ENCODE measurements at places on chromosomes 5 and 9.
A peak's percentile ranks its signal among the peaks of the same experiment; 100 is the strongest.

GRCh38 chr5:41747708-41748107 is 122.5 kb downstream of the OXCT1 start:
- no peak for DNase-seq

- DNase-seq, result no peak
Observed at GRCh38 chr9:83656952-83657351, 34.0 kb downstream of the IDNK start.

- no peak for DNase-seq
Observed at GRCh38 chr5:33936381-33937016, at the start of gene RXFP3. TSS of gene RXFP3 (plus strand) at chr5:33936386. CDS start at chr5:33936741, 355 bp downstream.

DNA sequence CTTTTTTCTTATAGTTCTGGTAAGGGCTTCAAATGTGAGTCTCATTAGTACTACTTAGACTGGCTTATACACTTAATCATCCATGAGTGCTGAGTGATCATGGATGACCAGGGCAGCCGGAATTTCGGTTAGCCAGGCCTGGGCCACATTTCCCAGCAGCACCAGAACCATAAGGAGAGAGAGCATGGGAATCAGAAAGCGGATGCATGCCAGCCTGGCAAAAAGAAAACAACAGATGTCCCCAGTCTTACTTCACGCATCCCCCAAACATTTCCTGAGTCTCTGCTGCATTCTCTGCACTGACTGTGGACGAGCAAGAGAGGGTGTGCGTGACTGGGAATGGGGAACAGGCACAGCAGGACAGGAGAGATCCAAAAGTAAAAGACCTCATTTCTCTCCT is 371.1 kb upstream of the ZNF608 start:
- no peak for DNase-seq

DNA sequence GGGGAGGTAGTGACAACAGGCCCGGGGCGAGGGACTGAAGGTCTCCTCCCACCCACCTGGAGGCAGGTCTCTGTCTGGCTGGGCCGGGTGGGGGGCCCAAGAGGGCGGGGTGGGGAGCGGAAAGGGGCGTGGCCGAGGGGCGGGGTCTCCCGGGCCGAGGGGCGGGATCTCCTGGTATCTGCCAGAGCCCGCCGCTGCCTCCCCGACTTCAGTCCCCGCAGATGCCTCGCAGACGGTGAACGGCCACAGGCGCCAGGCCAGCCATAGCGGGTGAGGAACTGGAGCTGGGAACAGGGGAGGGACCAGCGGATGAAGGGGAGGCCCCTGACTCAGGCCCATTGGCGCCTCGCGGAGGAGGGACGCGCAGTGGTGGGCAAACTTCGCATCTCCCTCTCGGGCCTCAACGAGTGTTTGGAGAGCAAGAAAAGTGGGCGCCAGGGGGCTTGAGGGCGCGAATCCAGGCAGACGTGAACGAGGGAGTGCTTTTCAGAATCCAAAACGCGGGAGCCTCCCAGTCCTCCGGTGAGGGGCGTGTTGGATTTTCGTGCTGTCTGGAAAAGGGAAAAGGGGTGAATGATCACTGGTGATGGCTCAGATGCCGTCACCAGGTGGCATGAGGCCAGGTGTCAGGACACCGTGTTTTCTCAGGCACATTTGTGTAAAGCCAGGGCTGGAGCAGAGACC is at the start of gene ADGRD2:
ADGRD2 (plus strand) TSS at position 211 of the 684 bp plus-strand sequence. CDS start 1,216 bp downstream, outside the sequence.
- no peak for DNase-seq

- DNase-seq, result no peak
Observed at GRCh38 chr5:75620184-75620959, 9.1 kb downstream of the ANKDD1B start.

- DNase-seq, result no peak
Observed at GRCh38 chr5:82913971-82914370, 163.2 kb downstream of the TMEM167A start.

DNA sequence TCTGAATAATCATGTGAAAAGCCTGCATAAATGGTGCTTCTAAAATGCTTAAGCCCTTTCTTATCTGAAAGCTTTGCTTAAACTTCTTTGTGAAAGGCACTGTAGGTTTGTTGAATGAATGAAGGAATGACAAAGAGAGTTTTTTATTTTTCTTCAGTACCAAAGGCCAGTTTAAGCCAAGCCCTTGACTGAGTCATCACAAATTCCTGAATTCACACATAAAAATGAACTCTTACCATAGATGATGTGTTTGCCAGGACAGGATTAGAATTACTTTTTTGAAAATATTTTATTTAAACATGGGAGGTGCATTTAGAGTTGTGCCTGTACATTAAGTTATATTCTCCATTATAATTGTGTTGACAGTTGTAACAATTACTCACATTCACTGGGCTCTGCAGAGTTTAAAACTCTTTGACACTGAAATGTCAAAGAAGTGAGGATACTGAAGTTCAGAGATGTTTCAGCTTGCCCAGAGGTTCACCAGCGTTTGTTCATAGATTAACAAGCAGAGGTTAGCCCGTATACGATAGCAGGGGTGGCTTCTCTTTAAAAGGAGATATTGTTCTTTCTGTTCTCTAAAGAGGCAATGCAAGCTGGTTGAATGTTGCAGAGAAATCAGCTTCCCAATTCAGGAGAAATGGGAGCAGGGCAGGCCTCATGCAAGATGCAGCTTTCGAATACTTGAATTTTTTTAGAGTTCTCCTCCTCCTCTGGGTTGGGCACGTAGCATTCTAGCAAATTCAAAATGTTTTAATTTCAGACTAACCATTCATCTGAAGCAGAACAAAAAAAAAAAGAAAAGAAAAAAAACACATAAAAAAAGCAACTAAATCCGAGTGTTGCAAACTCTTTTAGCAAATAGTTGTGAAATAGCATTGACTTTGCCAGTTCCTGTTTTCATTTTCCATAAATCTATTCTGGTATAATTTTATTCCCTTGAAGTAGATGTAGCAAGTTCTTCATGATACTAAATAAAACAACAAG is 358.7 kb upstream of the KLF4 start:
- no peak for DNase-seq

GRCh38 chr5:162911873-162912272 is 525.5 kb upstream of the CCNG1 start:
- DNase-seq, result no peak

GRCh38 chr5:58582803-58583491 is at the start of gene RAB3C:
TSS of gene RAB3C (plus strand) at chr5:58583075. CDS start at chr5:58583209, 134 bp downstream.
- peak; percentile 40 for DNase-seq

GRCh38 chr9:21833090-21833801 is 30.8 kb downstream of the MTAP start:
- DNase-seq, result no peak

DNA sequence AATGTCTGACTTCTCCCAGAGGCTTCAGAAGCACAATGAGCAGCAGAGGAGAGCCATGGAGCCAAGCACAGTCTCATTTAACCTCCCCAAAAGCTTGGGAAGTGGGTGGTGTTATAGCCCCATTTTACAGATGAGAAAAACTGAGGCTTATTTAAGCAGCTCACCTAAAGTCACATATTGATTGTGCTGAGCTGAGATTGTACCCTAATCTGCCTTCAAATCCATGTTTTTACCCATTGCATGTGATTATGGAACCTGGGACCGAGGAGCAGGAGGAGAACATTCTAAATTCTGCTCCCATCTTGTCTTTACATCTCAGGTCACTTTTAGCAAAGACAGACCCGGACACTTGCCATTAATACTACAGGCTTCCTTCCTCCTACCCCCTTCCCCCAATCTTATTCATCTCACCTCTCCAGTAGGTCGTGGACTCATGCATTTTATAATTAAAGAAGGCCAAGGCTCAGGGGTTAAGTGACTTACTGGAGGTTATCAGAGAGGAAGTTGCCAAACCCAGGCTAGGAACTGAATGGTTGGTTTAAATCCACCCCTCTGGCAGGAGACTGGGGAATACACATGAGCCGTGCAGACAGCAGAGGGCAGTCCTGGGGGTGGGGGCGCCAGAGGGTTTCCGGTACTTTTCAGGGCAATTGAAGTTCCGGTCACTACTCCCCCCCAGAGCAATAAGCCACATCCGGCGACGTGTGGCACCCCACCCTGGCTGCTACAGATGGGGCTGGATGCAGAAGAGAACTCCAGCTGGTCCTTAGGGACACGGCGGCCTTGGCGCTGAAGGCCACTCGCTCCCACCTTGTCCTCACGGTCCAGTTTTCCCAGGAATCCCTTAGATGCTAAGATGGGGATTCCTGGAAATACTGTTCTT is 51.0 kb upstream of the IL17B start:
- DNase-seq, result no peak

DNA sequence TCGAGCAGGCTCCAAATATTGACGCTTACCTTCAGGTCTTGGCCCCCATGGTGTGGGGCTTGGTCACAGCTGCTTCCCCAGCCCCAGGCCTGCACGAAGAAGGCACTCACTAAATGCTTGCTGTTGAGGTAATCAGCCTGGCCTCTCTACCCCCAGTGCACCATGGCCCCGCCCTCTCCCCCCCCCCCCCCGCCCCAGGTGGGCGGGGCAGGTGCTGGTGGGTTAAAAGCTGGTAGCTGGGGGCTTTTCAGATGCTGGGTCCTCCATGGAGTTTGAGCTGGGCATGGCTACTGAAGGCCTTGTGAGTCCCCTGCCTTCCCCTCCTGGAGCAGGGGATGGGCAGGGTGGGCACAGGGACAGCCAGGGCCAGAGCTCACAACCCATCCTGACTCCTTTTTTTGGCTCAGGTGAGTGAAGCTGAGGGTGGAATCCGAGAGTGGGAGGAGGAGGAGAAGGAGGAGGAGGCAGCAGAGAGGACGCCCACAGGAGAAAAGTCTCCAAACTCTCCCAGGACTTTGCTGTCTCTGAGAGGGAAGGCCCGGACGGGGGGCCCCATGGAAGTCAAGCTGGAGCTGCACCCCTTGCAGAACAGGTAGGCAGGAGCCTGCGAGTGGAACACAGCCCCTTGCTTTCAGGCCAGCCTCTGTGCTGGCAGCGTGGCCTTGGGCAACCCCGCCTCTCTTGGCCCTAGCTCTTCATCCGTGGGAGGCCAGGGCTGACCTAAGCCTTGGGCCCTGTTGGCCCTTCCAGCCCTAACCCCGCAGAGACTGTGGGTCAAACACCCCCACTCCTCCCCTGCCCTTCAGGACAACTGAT is 4.4 kb upstream of the TSPAN17 start:
- DNase-seq, result no peak

GRCh38 chr5:58724992-58725391 is 142.1 kb downstream of the RAB3C start:
- DNase-seq, result no peak

- DNase-seq, result peak; percentile 46
Observed at GRCh38 chr5:132099076-132099748, 25.6 kb downstream of the CSF2 start.

GRCh38 chr9:3468421-3469205 is 57.2 kb downstream of the RFX3 start:
- DNase-seq, result no peak

DNA sequence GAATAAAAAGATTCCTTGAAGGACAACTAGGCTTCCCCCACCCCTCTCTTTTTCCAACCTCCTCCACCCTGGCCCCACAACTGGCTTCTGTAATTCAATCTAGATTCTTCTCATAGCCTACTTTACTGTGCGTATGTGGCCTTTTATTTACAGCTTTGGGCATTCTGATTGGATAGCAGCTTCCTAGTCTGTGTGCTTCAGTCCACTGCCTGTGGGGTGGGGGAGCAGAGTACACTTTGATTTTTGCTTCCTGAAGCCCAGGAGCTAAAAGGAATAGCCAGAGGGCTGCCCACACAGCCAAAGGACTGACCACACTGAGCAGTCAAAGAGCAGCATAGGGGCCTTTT is 30.4 kb downstream of the RUSC2 start:
- no peak for DNase-seq

DNA sequence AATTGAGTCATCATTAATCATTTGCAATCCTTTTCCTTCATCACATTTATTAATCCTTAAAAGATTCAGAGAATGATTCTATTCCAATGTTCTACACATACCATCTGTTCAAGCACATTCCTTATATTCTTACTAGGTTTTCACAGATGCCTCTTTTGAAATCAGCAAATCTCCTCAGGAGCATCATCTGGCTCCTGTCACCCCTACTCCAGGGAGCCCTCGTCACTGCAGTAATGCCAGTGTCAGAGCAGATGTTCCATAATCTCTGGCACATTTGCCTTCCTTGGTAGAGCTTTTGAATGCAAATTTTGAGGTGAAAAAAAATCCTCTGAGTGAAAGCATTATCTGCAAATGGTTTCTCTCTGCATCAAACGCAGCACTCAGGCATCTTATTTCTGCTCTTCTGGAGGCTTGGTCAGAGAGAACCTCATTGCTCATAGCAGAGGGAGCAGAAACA is 7.6 kb upstream of the KCNV2 start:
- no peak for DNase-seq

GRCh38 chr9:19283072-19283710 is 52.7 kb downstream of the DENND4C start:
- no peak for DNase-seq

- DNase-seq, result peak; percentile 51
Observed at GRCh38 chr9:135887585-135888050, 19.7 kb downstream of the CAMSAP1 start.

DNA sequence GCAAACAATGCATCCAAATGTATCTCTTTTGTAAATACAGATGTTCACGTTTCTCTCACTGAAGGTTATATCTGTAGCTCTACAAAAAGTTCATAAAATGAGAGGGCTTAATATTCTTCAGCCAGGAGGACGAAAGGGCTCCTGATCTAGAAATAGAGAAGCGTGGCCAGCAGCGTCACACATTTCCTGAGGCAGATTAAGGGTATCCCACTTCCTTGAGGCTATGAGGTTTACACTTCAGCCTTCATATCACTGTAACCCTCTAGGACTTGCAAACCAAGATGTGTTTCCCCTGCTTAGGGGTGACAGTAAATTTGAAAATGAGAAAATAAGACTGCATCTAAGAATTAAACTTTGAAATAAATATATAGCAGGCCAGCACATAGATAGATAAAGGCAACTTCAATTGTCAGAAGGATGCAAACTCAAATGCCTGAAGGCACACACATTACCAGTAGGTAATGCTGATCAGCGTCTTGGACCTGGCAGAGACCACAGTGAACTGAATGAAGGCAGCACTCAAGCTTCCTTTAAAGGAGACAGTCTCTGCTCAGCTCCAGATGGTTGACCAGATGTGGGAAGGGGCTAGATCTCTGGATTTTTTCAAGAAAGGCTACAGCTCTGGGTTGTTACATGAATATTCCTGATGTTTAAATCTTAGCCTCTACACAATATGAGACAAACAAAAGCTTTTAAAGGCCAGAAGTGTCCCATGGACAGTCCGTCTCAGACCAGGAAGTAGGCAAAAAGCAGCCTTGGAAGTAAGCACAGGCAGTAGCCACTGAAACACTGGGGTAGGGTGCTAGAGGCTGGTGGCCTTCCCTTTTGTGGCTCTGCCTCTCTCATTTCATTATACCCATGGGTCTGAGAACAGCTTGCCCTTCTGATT is 197.7 kb downstream of the MCTP1 start:
- no peak for DNase-seq

GRCh38 chr5:6615034-6615815 is 17.6 kb downstream of the NSUN2 start:
- DNase-seq, result no peak

DNA sequence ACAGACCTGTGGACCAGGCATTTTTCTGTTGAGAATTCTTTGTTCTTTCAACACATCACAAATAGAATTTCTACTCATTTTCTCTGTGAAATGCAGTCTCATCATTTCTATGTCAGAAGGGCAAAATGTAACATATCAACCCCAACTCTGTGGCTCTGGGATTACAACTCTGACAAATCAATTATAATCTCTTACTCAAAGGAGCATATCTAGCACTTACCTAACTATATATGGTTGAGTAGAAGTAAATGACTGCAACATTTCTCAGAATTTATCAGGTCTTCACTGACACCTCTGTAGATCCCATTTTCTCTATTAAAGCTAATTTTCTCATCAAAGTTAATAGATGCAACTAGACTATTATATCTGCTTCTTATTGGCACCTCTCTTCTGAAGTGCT is 64.8 kb downstream of the GABRG2 start:
- DNase-seq, result no peak
